ENCODE measurements at places on chromosomes 11 and 22. TPM values are rescaled to one million over a fixed set of nuclear protein-coding genes. Genes with fewer than 3 reads are reported as not detected.

NRXN2 gene
- total RNA-seq = 0.26 TPM

NLRP6 gene
- total RNA-seq = not detected

OR5B17 gene
- not detected for total RNA-seq

PKNOX2 gene
- 1.0 TPM for total RNA-seq

MAP6 gene
- total RNA-seq = 0.17 TPM

CHRM1 gene
- total RNA-seq = not detected

DCHS1 gene
- total RNA-seq = 11.0 TPM

OLFML1 gene
- 22.8 TPM for total RNA-seq

SNX19 gene
- 70.6 TPM for total RNA-seq

ZP1 gene
- under 0.01 TPM for total RNA-seq

C22orf42 gene
- total RNA-seq = not detected

SLN gene
- not detected for total RNA-seq

CALCA gene
- total RNA-seq = not detected

ISX gene
- total RNA-seq = not detected

Measured in fibroblast of lung (primary cell).